ENCODE measurements at places on chromosomes 6 and 20.

DNA sequence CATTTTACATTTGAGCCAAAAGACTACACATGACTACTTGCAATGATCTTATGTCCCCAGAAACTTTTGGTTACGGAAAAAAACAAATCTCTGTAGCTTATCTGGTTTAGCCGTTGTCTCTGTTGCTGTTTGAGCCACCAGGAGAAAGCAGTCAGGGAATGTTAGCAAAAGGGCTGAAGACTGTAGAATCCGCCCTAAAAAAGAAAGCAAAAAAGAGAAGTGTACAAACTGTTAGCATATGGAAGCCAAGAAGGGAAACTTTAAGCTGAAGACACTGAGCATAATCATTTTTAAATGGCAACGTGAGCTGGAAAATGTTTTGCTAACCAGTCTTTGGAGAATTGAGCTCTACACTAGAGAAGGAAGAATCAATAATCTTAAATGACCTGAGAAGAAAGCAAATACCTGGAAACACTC is 69.9 kb upstream of the MYLIP start:
- DNase-seq = no peak

DNA sequence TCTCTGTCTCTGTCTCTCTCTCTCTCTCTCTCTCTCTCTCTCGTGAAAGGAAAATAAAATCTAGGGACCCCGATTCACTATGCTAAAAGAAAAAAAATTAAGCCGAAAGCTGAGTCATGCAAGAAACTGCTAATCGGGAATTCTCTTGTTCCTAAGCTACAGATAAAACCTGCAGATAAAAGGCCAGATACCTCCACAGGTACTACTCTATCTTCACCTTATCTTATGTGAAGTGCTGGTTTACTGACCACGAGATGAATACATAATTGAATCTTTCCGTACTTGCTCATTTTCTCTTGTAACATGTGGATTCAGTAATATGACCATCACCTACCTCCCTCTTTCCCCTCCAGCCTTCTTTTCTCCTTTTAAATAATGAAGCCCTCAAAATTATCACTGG is 120.5 kb downstream of the RFX6 start:
- DNase-seq = no peak

- DNase-seq = no peak
These were observed 520.0 kb upstream of the HS3ST5 start for GRCh38 chr6:114862819-114863218.

DNA sequence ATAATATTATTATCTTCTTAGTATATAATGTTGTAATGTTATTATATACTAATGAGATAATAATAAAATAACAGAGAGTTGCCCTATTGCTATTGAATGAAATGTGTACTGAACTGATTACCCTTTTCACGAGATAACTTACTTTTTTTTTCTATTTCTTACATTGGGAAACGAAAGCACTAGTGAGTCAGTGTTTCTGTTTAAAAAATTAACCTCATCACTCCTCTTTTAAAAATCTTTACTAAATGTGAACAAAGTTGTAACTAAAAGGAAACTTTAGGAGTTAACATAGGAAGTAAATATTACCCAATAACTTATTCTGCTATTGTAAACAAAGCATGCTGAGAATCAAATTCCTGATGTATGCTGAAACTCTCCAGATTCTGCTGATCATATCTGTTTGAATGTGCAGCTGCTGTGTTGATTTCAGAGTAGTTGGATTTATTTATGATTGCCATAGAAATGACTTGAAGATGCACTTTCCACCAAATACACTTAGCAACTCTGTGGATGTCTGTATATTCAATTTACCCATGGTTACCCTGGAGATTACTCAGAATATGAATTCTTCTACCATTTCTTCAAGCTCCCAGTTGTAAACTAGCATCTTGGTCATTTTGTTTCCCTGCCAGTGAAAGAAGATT is 523.4 kb downstream of the TENT5A start:
- DNase-seq = no peak

DNA sequence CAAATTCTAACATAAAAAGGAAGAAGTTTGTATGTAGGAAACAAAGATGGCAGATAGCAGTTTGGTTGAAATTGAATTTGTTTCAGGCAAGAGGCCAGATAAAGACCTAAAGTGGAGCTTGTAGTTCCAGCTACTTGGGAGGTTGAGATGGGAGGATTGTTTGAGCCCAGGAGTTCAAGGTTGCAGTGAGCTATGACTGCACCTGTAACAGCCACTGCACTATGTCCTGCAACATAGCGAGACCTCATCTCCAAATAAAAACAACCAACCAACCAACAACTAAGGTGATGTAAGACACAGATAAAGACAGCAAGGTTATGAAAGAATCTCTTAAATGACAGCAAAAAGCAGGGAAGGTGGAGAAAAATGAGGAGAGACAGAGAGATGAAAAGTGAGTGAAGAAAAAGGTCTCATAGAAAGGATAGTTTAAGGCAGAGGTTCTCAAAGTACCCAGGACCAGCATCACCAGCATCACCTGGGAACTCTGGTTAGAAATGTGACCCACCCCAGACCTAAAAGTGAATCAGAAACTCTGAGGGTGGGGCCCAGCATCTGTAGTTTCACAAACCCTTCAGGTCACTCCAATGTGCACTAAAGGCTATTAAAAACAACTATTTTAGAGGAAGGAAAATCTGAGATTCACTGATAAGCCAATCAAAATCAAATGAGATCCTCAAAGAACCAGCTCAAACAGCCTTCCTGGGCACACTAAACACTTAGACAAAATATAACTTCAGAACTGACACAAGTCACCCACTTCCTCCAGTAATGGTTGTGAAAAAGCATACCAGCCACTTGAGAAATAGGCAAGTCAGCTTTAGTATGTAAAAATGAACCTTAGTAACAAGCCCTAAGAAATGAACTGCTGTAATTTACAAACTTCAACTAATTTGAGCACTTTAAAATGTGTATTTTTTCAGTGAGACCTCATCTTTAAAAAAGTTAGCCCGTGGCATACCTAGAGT is 57.6 kb downstream of the FAM184A start:
- no peak for DNase-seq

DNA sequence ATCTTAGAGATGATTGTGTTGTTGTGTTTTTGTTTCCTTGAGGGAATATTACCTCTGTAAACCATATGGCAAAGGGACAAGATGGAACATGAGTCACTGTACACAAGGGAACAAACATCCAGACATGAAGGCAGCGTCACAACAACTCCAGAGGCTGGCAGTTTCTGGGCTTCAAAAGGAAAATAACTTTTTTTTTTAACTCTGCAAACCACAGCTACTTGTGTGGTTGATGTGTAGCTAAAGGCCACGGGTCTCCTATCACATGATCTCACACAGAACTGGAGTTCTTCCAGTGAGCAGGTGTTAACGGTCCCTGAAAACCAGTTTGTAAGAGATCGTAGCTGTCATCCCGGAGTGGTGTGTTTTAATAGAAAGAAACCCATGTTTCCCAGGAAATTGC is 33.2 kb upstream of the HBS1L start:
- DNase-seq = no peak

DNA sequence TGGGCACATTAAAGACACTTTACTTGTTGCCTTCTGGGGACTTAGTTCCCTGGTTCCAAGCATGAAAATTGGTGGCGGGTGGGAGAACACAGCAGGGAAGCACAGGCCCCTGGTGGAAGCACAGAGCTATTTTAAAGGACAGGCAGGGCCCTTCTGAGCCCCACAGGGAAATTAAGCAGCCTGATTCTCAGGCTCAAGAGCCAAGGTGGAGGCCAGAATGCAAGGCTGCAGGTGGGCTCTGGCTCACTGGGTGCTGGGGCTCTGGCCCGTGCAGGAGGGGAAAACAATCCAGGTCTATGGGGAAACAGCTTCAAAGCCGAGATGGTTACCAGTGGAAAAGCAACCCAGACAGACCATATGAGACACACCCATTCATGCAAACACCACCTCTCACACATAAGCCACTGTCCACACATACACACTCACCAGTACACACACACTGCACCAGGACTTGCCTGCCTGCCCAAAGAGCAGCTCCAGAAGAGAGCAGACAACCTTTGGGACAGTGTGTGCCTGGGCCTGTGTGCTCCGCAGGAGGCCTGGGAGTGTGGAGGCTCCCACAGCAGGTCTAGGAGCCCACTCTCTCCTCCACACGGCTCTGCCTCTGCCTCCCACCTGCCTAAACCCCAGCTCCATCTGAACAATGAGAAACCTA is 30.6 kb downstream of the TFEB start:
- no peak for DNase-seq

DNA sequence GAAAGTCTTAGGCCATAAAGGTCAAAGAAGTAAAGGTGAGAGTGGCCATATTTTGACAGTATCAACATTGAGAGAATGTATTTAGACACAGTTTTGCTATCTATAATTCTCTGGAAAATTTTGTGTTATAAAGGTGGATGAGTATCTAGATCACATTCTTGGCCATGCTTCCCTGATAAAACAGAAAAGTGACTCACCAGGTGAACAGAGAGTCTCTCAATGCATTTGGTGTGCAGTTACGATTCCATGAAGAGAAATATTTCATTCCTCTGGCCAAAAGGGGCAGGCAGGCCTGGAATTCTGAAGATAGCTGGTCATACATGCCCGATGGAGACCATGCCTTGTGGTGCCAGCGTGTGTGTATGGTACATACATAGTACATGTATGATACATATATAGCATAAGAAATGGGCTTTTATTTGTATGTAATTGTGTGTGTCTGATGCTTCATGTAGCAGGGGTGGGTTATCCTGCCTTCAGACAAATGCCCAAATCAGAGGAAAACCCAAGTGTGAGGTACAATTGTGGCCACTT is 164.0 kb downstream of the SOBP start:
- no peak for DNase-seq

- no peak for DNase-seq
These were observed 6.0 kb upstream of the AGPAT4 start for GRCh38 chr6:161279677-161280415.

DNA sequence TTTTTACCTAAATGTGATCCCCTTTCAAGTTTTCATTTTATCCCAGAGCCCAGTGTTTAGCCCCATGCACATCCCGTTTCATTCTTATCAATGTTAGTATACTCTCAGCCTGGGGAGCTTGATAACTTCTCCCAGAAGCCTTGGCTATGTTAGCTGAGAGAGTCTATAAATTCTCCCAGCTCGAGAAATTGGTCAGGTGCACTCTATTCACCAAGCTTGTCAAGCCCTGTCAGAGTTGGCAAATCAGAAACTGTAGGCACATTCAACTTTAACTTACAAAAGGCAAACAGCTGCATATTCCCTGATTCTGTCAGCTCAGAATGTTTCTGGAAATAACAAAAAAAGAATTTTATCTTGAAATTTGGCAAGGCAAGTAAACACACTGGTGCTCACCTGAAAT is 62.2 kb upstream of the IMPG1 start:
- DNase-seq = no peak

- no peak for DNase-seq
These were observed 2.0 kb downstream of the PDE10A start for GRCh38 chr6:165660857-165661663.

DNA sequence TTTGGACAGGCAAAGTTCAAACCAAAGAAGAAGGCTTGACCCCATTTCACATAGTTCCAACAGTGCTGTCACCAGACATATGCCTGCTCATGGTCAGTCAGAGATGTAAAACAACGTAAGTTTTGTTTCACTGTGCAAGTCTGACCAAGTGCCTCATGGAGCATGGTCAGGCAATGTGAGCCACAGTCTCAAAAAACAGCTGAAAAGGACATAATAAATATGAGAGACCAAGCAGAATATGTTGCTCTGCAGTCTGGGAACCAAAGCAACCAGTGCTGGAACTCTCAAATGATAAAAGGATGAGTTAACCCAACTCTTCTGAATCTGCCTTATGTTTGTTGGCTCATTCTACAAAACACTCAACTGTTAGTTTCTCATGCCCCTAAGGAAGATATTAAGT is 39.9 kb upstream of the DST start:
- DNase-seq = no peak

- DNase-seq = peak; percentile 86
These were observed 92.8 kb upstream of the EEF1E1 start for GRCh38 chr6:8195040-8195713.

DNA sequence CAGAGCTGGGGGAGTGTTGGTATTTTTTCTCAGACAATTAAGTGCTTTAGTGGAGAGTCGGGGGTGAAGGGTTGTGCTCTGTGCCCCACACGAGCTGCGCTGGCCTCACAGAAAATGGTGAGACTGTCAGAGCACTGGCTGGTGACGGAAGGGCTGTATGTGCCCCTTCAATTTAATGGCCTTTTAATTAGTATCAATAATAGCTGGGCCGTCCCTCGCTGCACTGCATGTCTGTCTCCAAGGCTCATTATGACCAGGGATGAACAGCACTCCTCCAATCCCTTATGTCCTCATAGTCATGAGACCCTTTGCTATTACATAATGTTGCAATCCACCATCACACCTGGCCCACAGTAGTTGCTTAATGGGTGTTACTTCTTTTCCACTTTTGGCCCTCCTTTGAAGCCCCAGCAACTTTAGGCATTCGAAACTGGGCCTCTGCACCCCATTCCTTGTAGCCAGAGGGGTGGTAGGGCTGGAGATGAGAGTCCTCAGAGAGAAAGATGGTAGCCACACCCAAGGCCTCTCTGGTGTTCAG is 9.5 kb upstream of the RALY start:
- no peak for DNase-seq

DNA sequence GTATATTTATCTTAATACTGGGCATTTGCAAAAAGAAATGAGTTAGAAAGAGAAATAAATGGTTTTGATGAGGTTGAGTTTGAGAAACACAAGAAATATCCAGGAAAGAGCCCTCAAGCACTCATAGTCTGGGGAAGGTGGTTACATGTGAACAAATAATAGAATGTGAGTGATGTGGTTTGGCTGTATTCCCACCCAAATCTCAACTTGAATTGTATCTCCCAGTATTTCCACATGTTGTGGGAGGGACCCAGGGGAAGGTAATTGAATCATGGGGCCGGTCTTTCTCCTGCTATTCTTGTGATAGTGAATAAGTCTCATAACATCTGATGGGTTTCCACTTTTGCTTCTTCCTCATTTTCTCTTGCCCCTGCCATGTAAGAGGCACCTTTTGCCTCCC is 334.1 kb downstream of the COL12A1 start:
- DNase-seq = no peak

DNA sequence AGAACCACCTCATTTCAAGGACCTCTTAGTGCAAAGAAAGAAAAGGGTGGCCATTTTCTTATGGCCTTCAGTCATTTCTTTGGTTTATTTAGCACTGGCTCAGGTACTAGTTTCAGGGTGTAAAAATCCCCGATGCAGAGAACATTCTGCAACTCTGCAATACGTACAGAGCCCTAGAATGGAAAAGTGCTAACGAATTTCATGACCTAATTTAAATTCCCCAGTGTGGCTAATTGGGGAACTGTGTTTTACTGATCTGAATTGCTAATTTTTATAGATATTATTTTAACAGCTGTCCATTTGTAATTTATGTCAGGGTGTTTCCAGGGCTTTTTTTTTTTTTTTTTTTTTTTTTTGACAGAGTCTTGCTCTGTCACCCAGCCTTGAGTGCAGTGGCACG is 160.7 kb downstream of the UST start:
- DNase-seq = no peak

- no peak for DNase-seq
These were observed 18.6 kb downstream of the KCNK17 start for GRCh38 chr6:39295611-39296011.

DNA sequence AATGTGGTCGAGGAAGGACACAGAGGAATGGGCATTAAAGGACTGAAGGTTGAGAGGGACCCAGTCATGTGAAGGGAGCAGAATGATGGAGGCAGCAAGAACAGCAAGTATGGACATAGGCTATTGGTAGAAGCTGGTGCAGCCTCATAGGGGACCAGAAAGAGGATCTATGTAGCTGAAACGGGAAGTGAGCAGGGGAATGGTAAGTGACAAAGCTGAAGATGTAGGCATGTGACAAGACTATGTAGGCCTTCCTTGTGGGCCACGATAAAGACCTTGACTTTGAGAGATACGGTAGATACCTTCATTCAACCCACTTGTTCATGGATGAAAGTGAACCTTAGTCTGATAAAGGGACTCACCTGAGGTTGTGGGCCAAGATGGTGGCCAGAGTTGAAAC is 3.5 kb downstream of the CTNNBL1 start:
- DNase-seq = no peak
